ENCODE measurements at places on chromosomes 6 and 20.

DNA sequence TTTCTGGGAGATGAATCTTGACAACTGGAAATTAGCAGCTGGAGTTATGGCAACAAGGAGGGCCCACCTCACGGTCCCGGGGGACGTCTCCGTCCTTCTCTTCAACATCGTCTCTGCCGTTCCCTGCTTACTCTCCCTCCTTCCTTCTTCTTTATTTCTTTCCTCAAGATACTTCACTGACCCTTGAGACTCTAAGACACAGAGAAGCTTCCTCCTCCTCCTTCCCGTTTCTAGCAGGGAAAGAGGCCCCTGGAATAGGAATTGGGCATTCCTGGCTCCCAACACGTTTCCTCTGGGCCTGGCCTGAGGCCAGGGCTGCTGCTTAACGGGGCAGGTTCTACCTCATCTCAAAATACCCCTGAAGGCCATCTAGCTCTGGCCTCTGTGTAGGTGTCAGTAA lies 189.9 kb upstream of the GMDS start:
- DNase-seq = no peak

DNA sequence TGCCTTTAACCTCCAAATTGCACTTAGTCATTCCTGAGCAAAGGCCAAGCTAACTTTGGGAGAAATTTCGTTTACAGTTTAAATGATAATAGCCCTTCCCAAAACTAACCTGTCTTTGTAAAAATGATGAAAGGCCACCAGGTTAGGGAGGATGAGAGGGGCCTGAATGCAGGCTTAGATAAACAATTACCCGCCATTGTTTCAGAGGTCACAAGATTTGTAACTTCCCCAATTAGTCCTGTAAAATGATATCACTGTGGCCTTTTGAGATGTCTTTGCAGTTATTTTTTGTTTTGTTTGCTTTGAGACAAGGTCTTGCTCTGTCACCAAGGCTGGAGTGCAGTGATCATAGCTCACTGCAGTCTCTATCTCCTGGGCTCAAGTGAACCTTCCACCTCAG lies 26.3 kb downstream of the GNL1 start:
- no peak for DNase-seq

GRCh38 chr6:119195848-119196247 lies 117.4 kb upstream of the FAM184A start:
- DNase-seq = no peak

- DNase-seq = no peak
Measured at GRCh38 chr6:47288267-47289090, 21.2 kb downstream of the TNFRSF21 start.

GRCh38 chr6:147207351-147207750 lies 3.1 kb downstream of the STXBP5 start:
- no peak for DNase-seq

GRCh38 chr6:18506382-18507017 lies 119.3 kb downstream of the RNF144B start:
- peak; percentile 8 for DNase-seq

GRCh38 chr20:16007962-16008361 lies 565.3 kb downstream of the KIF16B start:
- DNase-seq = no peak

DNA sequence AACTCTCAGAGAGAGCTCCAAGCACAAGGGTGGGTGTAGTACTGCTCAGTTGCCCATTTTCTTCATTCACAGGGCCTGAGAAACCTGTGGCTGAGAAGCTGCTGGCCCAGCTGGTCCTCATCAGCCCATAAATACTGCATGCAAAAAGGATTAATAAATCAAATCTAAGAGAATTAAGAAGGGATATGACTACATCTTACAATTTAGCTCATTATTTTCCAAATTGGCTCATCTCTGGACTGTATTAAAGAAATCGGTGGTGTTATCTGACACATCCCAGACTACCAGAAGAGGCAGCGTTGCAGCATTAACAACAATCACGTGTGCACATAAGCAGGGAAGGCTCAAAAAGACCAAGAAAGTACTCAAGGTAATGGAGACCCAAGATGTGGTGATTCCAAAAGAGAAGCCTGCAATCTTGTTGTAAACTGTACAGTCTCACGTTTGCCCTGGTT lies 90.7 kb downstream of the CD24 start:
- no peak for DNase-seq

- DNase-seq = peak; percentile 55
Measured at GRCh38 chr20:50762435-50763220, 31.2 kb downstream of the PARD6B start.

- no peak for DNase-seq
Measured at GRCh38 chr20:61636531-61637116, 384.6 kb downstream of the CDH4 start.

DNA sequence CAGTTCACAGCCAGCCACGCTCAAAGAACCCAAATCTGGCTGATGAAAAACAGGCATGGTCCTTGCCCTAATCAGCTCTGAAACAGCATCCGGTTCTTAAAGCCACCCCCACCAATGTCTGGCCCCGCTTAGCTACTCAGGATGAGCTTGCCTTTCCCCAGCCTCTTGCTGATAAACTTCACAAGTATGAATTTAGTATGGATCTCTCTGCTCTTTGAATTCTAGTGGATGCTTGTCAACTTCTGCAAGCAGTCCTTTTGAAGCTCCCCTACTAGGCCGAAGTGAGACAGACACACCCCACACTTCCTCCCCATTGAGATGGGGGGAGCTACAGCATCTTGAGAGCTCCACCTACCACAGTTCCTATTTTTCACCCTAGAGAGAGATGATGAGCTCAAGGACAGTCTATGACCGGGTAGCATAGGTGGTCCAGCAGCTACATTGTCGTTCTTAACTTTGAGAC lies 36.7 kb downstream of the EBF4 start:
- DNase-seq = peak; percentile 22

DNA sequence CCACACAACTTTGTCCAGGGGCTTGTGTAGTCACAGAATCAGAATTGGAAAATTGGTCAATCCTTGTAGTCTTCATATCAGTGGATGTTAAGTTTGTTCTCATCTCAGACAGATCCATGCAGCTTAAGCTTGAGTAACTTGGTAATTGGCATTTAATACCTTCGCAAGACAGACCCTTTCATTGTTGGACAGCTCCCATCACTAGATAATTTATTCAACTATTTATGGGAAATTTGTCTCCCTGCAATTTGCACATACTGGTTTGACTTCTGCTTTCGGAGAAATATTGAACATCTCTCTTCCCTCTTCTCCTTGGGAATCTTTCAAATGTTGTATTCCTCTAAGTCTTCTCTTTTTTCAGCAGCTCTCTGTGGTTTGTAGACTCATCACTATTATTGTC lies 17.1 kb downstream of the MEI4 start:
- DNase-seq = no peak

DNA sequence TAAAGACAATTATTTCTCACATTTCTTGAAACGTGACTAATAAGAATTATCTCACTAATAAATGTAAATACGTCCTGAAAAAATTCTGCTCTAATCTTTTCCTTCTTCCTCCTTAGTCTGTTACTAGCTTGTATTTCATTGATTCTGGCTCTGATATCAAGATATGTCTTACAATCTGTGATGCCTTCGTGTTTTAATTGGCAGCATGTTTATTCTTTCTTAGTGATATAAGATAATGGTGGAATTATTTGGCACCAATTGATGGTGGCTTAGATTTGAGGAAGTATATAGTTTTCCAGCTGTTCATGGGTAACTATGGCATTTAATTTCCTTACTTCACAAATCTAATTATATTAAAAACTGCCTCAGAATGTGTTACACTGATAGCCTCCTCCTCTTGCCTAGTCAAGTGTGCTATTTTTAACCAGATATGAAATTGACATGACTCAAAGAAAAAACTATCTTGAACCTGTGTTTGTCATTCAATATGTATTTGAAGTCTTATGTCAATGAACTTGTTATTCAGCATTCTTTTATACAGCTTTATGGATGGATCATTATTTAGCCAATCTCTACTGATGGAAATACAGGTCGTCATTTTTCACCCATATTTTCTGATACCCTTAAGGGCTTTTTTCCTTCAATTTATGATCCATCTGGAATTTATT lies 5.3 kb downstream of the CCNC start:
- DNase-seq = no peak

DNA sequence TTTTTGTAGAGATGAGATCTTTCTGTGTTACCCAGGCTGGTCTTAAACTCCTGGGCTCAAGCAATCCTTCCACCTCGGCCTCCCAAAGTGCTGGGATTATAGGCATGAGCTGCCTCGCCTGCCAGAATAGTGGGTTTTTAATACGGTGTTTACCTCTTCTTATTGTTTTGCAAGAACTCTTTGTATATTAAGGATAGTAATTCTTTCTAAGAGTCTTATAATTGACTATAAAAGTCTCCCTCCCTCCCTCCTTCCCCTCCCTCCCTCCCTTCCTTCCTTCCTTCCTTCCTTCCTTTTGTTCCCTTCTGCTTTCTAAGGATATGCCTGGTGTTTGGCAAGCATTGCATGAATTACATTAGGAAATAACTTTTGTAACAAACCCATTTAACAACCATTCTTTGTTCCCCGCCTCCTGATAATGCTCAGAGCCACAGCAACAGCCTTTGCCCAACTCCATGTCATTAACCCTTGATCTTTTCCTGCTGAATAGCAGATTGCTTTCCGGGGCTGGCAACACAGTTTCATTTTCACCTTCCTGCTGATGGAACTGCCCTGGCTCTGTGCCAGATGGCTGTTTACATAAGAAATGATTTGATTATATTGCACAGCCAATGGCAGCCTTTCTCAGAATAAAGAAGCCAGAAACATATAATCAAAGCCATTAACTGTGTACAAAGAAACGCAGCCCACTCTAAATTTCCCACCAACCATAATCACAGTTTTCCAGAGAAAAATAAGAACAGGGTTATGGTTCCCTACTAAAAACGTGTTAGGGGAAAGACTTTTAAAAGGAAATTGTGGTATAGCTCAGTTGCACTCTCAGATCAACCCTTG lies 143.7 kb upstream of the PTPN1 start:
- peak; percentile 44 for DNase-seq

GRCh38 chr20:57323034-57323433 lies 6.6 kb upstream of the SPO11 start:
- peak; percentile 30 for DNase-seq

- peak; percentile 14 for DNase-seq
Measured at GRCh38 chr6:149160943-149161342, 156.6 kb upstream of the TAB2 start.

- DNase-seq = peak; percentile 85
Measured at GRCh38 chr6:112563368-112563767, 216.2 kb downstream of the RFPL4B start.

DNA sequence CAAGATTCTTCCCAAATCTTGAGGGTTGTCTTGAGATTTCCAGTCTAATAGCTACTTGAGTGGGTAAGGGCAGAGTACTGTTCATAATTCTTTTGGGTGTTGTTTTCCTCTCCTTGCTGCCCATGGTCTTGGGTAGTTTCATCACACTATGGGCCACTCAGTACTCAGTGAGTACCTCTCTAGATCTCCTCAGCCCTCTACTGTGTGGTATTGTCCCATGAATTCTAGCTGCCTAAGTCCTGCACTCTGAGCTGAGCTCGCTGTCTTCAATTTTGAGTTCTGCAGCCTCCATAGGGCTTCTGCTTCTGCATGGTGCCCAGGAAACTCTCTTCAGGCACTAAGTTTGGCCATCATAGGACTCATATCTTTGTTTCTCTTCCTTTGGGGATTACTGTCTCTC lies 42.3 kb downstream of the ASXL1 start:
- no peak for DNase-seq

GRCh38 chr20:41428285-41428684 lies 61.7 kb upstream of the EMILIN3 start:
- DNase-seq = peak; percentile 60

DNA sequence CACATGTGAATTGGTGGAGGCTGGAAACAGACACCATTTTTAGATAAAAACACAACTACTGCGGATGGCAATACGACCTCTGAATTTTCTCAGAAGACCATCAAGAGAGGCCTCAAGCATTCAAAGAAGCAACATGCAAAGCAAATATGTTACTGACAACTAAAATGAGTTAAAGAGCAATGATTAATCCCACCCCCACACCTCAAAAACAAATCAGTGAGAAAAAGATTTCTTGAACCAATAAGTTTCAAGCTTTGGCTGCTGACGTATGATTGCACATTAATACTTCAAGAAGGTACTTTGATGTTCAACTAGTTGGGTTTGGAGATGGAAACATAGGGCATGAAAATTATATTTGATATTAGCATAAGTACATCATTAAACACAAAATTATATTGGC lies 982 bp downstream of the MMUT start:
- DNase-seq = no peak

- no peak for DNase-seq
Measured at GRCh38 chr6:87922196-87922946, 125.3 kb upstream of the SPACA1 start.

DNA sequence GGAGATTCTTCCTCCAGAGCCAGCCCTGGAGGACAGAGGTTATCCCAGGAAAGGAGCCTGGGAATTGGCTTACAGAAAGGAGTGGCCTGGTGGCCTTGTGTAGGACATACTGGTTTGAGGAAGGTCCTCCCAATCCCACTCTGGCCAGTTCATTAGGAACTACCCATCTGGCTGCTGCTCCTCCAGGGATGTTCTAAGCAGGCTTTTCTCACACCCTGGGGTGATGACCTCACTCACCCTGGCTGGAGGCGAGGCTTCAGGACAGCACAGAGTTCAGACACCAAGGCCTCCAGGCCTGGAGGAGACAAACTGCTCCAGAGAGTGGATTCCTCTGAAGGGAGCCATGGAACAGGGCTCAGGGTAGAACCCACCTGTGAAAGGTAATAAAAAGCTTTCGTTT lies 8.9 kb downstream of the GNMT start:
- DNase-seq = no peak

DNA sequence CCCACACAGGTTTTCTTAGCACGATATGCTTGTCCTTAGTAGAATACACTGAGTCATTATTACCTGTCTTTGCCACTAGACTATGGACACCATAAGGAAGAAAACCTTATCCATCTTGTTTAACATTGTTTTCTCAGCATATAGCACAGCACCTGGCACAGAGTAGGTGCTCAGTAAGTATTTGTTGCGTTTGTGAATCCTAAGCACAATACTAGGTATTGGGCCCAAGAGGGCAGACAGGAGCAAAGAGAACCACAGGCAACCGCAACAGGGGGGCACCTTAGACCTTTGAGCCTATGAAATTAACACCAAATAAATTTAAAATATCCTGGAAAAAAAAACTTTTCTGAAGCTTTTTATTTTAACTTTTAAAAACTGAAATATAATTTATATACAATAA lies 3.7 kb upstream of the NCOA6 start:
- DNase-seq = no peak

DNA sequence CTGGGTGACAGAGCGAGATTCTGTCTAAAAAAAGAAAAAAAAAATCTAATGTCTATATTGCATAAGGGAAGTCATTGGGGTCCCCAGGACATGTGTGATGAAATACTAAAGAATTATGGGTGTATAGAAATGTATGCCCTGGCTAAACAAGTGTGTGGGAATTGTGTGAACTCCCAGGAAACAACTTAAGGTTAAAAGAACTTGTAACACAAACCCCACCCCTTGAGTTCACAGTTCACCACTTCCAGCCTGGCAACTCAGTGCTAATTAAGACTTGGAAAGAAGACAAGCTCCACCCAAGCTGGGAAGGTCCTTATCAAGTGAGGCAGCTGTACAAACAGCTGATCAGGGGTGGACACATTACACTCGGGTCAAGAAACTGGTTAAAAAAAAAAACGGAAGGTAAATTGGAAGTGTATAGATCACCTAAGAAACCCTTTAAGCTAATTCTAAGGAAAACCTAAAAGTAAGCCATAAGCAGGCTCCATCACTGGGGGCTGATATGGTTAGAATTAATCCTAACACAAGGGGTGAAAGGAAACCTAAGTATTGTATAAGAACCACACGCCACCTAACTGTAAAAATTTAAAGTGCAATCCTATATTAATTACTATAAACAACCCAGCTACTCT lies 25.2 kb downstream of the HLA-A start:
- DNase-seq = no peak

Measured in fibroblast of skin of abdomen (primary cell).